Hypothalamus (tissue), 51 donors: ENCODE measurements at places on chromosomes 16 and 17.
A peak's percentile ranks its signal among the peaks of the same experiment; 100 is the strongest.

DNA sequence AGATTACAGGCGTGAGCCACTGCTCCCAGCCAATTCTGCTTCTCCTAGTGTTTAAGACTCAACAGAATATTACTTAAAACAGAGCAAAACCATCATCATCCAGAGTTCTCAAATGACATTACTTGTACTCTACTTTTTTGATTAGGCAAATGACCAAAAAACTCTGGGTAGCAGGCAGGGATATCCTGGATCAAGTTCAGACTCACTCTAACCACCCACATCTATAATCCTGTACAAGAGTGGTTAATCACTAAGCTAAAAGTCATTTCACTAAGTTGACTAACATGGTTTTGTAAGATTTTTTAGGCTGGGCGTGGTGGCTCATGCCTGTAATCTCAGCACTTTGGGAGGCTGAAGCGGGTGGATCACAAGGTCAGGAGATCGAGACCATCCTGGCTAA lies 6.8 kb downstream of the NAE1 start:
- DNase-seq, result no peak

DNA sequence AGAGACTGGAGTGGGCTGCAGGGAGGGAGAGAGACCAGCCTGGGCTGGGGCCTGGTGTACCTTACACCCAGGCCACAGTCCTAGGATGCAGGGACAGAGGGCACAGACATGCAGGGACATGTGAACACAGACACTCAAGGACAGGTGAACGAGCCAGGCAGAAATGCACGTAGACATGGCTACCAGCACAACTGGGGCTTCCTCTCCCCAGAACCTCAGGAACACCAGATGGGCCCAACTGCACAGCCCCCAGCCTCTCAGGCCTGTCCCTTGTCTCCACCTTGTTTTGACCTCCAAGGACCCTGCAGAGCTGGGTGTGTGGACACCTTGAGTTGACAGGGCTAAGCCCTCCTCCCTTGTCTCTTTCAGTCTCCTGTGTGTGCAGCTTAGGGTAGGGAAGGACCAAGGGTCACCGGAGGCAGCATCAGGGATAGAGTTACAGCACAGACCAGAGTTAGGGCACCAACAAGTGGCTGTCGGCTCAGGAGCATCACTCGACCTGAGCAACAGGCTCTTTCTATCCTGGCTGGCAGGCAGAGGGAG lies 9.2 kb downstream of the SEZ6 start:
- DNase-seq, result no peak

DNA sequence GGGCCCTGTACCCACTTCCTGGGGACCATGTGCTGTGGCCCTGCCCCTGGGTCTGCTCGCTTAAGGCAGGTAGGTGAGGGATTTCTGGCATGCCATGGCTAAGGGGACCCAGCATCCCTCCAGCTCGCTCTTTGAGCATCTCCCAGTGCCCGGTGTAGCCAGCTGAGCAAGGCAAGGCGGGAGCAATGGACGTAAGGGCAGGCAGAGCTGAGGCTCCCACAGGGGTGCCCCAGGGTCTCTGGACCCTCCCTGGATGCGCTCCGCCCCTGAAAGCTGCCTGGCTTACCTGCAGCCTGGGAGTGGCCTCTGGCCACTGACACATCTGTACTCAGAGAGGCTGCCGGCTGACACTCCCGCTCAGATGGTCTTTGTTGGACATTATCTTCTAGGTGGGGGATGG lies 189.9 kb downstream of the IRF8 start:
- no peak for DNase-seq

- DNase-seq, result no peak
Observed at GRCh38 chr17:82544431-82545070, 25.0 kb downstream of the FOXK2 start.

- peak; percentile 38 for DNase-seq
Observed at GRCh38 chr17:80791758-80792284, 199.8 kb upstream of the CHMP6 start.

DNA sequence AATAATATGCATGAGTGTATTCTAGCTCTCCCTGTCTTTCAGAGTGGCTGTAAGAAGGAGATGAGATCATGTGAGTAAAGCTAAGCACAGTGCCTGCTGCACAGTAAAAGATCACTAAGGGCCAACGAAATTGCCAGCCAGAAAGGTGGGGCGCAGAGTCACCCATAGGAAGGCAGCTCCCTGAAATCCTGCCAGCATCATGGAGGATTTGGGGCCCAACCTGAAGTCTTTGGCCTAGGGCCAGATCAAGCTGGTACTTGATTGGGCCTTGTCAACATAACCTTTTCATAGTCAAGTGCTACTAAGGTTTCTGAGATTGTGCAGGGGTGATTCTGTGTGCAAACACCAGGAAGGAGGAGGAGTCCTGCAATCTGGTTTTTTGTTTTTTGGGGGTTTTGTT lies 16.5 kb downstream of the SCNN1B start:
- DNase-seq, result no peak

DNA sequence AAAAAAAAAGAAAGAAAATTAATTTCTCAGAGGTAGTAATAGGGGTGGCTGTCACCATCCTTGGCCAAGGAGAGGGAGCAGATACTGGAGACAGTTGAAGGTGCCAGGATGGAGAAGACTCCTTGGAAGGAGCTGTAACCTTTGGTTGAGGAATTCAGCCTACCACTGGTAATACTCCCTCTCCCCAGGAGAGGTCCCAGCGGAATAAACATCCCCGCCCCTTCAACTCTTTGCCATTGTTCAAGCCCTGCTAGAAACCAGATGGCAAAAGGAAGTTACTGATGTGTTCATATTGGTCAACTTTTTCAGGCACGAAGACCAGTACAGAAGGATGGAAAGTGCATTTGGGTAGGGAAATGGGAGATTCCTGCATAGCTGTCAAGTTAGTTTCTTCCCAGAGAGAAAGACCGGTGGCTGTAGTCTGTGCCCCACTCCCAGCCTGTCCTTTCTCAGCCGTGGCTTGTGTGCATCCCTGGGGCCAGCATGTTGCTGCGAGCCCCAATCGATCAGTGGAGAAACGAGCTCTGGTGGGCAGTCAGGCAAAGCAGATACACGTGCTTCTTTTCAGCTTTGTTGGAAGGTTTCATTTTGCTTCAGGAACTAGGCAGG lies 612.1 kb downstream of the MAF start:
- no peak for DNase-seq

DNA sequence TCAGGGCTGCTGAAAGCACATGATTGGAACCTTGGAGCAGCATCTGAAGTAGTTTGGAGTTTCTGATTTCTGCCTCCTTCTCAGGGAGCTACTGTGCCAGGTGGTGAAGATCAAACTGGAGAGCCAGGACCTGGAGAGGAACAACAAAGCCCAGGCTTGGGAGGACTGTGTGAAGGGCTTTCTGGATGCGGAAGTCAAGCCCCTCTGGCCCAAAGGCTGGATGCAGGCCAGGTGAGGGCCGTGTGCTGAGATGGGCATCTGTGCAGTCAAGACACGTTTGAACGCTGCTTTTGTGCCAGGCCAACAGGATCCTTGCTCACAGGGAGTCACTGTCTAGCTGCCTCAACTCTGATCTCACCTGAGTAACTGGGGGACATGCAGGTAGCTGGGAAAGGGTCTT lies 23.8 kb downstream of the UBN1 start:
- DNase-seq, result no peak

DNA sequence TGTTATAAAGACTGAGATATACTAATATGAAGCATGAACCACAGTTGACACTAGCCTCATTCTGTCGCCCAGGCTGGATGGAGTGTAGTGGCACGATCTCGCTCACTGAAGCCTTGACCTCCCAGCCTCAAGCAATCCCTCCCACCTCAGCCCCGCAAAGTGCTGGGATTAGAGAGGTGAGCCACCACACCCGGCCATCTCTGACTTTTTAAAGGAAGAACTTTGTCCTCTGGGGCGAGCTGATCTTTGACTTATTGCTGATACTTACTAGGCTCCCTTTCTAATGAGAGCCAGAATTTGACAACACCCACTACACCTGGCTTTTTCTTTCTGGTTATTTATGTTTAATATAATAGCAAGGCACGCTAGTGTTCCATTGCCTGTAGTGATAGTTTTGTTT lies 57.2 kb downstream of the CLEC16A start:
- no peak for DNase-seq

GRCh38 chr17:60641810-60642220 lies 35.8 kb upstream of the BCAS3 start:
- peak; percentile 45 for DNase-seq

DNA sequence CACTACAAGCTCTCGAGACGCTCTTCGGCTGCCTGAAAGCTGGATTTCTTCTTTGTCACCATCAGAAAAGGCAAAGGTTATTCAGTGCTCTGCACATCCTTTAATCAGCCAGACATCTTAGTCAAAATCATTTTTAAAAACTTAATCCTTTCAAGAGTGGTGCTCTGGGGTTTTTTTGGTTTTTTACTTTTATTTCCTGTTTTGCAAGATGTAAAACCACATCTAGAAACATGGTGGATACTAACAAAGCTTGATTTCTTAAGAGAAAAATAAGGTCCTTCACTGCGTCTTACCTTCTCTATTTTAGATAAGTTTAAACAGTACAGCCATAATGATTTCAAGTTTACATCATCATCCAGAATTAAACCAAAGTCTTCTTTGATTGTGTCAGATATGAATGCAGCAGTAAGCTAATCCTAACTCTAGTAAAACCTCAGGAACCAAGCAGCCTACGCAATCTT lies 6.3 kb downstream of the ANKRD11 start:
- no peak for DNase-seq

DNA sequence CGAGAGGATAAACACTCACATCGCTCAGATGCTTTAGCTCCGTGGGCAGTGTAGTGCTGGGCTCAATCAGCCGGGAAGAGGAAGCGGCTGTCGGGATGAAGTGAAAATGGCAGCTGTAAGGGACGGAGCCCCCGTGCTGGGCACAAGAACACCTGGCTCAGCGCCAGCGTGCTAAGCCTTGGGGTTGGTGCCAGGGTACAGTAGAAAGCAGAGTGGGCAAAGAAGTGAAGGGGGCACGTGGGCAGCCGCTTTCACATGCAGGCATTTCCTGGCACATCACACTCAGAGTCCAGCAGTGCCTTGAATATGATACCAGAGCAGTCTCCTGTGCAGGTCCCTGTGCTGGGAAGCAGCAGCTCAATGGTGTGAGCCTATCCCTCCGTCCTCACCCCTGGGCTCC lies 51.1 kb upstream of the FOXF1 start:
- no peak for DNase-seq

- DNase-seq, result no peak
Observed at GRCh38 chr17:76808326-76808725, 59.9 kb upstream of the MGAT5B start.

GRCh38 chr17:73291260-73291801 lies 20.5 kb downstream of the CDC42EP4 start:
- no peak for DNase-seq

GRCh38 chr16:57576429-57576870 lies 34.0 kb downstream of the ADGRG5 start:
- peak; percentile 54 for DNase-seq

GRCh38 chr17:68592682-68593641 lies 8.2 kb downstream of the FAM20A start:
- DNase-seq, result no peak

GRCh38 chr17:72382971-72383722 lies 262.3 kb downstream of the SOX9 start:
- no peak for DNase-seq

GRCh38 chr17:3647769-3648555 lies 11.4 kb downstream of the CTNS start:
- DNase-seq, result peak; percentile 23

- DNase-seq, result no peak
Observed at GRCh38 chr17:80987941-80988461, 3.6 kb upstream of the CHMP6 start.

DNA sequence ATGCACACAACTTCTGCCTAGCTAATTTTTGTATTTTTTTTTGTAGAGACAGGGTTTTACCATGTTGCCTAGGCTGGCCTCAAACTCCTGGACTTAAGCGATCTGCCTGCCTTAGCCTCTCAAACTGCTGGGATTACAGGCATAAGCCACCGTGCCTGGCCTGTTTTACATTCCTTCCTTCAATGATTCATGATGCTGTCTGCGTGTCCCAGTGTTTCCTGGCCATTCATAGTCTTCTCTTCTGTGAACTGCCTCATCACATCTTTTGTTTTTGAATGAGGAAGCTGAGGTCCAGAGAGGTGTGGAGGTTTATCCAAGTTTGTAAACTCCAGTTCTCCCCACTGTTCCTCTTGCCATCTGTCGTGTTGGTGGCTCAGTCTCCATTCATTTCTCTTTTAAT lies 64.5 kb upstream of the MED9 start:
- DNase-seq, result no peak

DNA sequence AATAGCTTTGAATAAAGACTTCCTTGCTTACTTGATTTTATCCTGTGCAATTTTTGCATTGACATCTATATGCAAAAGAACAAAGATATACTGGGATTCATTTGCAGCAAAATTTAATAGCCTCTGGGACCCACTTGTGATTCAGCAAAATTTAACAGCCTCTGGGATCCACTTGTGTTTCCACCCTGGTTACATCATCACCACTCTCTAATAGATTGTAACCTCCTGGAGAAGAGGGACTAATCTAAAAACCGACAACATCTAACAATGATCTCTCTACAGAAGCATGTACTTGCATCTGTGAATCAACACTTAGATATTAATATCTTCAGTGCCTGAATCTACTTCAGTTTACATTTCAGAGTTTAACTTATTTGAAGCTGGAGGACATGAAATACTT lies 202.0 kb upstream of the CPHXL start:
- DNase-seq, result no peak

GRCh38 chr17:29240968-29241963 lies 5.4 kb upstream of the CRYBA1 start:
- peak; percentile 51 for DNase-seq

DNA sequence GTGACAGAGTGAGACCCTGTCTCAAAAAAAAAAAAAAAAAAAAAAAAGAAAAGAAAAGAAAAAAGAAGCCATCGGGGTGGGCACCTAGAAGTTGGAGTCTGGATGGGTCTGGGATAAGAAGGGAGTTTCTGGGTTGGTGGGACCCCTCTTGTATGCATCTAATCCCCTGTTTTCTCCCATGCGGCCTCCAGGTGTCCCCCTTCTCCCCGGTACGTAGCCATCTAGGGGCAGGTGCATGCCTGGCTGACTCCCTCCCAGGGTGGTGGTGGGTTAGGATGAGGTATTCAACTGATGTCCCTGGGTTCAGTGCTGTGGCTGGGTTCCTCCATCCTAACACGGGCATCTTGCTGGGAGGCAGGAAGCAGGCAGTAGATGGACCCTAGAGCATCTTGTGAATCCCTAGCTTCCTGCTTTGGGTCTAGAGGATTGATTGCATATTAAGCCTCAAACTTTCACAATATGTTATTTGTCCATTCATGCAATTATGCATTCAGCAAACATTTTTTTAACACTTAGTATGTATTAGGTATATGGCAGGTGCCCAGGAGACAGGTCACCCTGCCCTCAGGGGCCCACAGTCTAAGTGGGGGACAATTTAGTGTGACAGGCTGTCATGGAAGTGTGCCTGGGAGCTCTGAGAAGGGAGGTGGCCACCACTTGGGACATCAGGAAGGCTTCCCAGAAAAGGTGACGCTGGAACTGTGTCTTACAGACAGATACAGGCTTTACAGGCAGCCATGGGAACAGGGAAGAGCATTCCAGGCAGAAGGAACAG lies 13.1 kb downstream of the FMNL1 start:
- no peak for DNase-seq

DNA sequence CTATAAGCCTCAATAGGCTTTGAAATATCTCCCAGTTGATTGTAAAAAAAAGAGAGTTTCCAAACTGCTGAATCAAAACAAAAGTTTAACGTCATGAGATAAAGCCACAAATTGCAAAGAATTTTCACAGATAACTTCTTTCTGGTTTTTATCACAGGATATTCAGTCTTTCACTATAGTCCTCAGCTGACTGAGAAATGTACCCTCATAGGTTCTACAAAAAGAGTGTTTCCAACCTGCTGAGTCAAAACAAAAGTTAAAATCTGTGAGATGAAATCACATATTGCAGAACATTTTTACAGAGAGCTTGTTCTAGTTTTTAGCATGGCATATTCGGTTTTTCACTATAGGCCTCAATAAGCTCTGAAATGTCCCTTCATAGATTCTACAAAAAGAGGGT lies 559.2 kb downstream of the KCNJ18 start:
- DNase-seq, result no peak
